ENCODE measurements at places on chromosomes 3 and 15.

- DNase-seq = no peak
Observed at GRCh38 chr3:9666704-9667445, 17.6 kb downstream of the MTMR14 start.

GRCh38 chr3:89372456-89372855 lies 265.0 kb downstream of the EPHA3 start:
- no peak for DNase-seq

GRCh38 chr15:92014281-92015030 lies 160.9 kb downstream of the SLCO3A1 start:
- peak; percentile 22 for DNase-seq

- no peak for DNase-seq
Observed at GRCh38 chr15:39433376-39433775, 147.5 kb upstream of the THBS1 start.

GRCh38 chr3:129576514-129577352 lies 29.7 kb downstream of the PLXND1 start:
- peak; percentile 54 for DNase-seq

DNA sequence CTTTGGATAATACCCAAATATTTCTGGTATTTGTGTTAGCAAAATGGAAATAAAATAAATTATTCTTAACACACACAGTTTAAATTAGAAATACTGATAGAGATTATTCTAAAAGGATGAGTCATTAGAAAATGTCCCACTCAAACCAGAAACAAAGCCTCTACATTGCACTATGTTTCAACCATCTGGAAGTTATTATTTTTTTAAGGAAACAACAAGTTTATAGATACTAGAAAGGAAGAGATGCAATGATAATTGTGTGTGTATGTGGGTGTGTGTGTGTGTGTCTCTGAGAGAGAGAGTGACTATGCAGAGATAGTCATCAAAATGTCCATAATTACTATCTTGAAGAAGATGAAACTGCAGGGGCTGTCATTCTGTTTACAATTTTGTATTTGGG lies 1340.5 kb downstream of the ROBO1 start:
- no peak for DNase-seq

GRCh38 chr15:46713045-46713444 lies 1004.3 kb upstream of the SEMA6D start:
- no peak for DNase-seq

- DNase-seq = no peak
Observed at GRCh38 chr3:118412503-118412902, 622.1 kb downstream of the IGSF11 start.

- no peak for DNase-seq
Observed at GRCh38 chr3:29926378-29926777, 645.5 kb downstream of the RBMS3 start.

- DNase-seq = no peak
Observed at GRCh38 chr3:172550347-172550943, 27.2 kb upstream of the TNFSF10 start.

DNA sequence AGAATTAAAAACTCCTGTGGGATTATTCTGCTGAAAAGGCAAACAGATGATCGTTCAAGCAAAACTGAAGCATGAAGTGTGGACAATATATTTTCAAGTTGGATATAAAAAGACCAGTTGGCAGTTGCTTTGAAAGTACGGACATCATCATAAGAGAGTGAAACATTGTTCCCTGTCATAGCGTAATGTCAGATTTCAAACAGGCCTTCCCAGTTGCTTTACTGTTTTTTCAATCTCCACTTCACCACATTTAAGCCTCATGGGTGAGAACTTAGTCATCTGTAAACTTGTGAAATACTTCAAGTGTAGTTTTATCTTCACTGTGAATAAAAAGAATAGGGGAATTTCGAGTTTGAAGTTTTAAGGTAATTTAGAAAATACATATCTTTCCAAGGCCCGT lies 435.1 kb upstream of the CNTN3 start:
- DNase-seq = no peak

DNA sequence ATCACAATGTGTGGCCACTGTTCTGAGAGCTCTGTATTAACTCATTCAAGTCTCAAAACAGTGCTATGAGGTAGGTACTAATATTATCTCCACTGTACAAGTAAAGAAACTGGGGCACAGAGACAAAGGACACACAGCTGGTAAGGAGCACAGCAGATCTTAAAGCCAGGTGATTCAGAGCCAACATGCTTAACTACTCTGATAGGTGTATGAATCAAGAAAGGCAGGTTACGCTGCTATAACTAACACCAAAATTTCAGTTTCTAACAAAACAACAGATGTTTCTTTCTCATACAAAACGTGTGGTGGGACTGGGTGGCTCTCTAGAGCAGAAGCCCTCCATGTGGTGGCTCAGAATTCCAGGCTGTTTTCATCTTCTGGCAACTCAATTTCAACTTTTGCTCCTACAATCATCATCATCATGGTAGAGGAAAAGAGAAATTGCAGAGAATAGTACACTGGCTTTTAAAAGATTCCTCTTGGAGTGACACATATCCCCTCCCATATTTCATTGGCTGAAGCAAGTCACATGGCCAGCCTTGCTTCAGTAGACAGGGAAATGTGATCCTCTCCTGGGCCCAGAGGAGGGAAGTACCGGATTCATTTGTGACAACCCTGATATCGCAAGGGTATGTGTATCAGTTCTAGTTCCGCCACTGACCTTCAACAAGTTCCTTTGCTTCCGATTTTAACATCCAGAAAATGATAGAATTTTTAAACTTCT lies 126.2 kb upstream of the PTX3 start:
- DNase-seq = no peak

DNA sequence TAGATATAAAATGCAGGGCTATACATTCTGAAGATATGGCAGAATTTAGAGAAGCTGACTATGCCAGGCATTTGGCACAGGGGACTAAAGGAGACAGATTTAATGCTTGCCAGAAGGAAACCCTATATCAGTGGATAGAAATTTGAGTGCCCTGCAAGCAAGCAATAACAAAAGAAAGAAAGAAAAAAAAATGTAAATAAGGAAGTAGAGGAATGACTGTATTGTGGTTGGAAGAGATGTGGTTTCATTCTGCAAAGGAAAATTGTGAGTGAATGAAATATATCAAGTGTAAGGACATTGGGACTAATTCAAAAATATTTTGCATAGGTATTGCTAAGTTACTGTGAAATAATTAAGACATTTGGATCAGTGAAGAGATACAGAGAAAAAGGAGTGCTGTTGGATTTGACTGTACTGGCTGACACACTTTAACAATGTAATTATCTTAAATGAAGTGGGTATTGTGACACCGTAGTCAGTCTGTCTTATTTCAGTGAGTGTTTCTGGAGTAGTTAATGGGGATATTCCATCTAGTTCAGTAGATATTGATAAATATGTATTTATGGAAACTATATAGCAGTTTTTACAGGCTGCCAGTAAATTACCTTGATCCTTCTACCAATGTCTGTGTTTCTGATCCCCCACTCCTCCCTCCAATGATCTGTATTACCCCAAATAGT lies 418.2 kb downstream of the CNTN4 start:
- DNase-seq = peak; percentile 5

- peak; percentile 58 for DNase-seq
Observed at GRCh38 chr15:73704869-73705645, 20.9 kb downstream of the CD276 start.

DNA sequence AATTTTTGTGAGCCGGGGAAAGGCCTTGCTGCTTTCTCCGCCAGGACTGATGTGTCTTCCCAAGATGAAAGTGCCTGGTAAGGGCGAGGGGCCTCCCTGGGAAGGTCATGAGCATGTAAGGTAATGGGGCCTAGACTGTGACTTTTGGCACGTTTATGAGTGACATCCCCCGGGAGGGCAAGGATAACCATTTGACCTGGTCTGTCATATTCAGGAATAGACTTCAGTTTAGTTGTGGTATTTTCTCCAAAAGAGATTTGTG lies 631 bp upstream of the CNBP start:
- no peak for DNase-seq

- no peak for DNase-seq
Observed at GRCh38 chr15:70253461-70254156, 155.9 kb upstream of the TLE3 start.

GRCh38 chr3:80331494-80332170 lies 563.8 kb upstream of the ROBO1 start:
- no peak for DNase-seq

GRCh38 chr3:117531078-117531767 lies 821.6 kb downstream of the TUSC7 start:
- DNase-seq = no peak

- no peak for DNase-seq
Observed at GRCh38 chr15:38859574-38859973, 295.0 kb upstream of the RASGRP1 start.

DNA sequence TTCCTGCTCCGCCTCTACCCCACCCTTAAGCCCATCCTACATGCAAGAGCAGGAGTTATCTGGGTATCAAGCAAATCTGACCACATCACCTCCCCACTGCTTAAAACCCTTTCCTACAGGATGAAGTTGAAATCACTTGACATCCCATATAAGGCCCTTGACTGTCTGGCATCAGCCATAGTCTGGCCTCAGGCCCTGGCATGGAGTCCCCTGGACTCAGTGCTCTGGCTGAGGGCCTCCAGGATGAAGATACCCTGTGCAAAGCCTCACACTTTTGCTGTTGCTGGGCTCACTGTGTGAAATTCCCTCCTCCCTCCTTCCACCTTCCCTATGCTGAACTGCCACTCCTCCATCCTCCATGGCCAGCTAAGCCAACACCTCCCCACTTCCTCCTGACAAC lies 65.2 kb upstream of the GLCE start:
- no peak for DNase-seq

DNA sequence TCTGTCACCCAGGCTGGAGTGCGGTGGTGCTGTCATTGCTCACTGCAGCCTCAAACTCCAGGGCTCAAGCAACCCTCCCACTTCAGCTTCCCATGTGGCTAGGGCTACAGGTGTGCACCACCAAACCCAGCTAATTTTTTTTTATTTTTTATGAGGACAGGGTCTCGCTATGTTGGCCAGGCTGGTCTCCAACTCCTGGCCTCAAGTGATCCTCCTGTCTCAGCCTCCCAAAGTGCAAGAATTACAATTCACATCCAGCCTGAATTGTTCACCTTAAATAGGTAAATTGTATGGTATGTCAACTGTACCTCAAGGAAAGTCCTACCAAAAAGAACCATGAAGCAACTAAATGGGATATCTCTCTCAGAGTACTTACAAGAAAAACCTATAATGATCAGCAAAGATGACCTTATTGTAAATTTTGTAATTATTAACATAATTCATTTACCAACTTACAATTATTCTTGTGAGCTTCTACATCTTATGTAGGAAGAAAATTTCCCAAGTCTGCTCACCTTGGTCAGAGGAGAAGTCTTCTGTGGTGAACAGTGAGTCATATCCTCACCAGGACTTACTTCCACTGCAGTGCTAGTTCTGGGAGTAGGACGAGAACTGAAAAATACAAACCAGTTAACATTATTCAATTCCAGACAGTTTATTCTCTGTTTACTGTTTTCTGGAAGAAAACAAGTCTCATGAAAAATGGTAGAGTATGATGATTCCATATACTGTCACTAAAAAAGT lies 54.4 kb downstream of the ULK4 start:
- no peak for DNase-seq

DNA sequence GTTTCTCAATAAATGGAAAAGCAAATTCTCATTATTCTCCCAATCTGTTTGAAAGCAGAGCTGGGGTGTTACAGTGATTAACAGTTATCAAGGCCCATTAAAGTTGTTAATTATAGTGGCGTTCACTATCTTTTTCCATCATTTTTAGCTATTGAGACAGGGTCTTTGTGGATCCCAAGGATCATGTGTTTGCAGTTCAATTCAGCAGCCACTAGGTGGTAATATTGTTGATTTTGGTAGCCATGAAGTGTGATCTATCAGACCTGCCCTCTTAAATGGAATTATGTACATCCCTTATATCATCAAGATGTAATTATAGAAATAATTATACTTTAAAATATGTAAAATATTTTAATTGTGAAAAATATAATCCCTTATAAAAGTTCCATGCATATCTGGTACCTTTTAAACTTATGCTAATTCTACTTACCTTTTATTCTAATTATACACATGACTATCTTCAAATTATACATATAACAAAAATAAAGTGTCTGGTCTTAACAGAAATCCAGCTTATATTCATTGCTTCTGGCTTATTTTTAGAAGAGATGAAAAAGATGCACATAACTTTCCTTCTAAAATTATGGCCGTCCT lies 126.4 kb downstream of the GREM1 start:
- peak; percentile 28 for DNase-seq

DNA sequence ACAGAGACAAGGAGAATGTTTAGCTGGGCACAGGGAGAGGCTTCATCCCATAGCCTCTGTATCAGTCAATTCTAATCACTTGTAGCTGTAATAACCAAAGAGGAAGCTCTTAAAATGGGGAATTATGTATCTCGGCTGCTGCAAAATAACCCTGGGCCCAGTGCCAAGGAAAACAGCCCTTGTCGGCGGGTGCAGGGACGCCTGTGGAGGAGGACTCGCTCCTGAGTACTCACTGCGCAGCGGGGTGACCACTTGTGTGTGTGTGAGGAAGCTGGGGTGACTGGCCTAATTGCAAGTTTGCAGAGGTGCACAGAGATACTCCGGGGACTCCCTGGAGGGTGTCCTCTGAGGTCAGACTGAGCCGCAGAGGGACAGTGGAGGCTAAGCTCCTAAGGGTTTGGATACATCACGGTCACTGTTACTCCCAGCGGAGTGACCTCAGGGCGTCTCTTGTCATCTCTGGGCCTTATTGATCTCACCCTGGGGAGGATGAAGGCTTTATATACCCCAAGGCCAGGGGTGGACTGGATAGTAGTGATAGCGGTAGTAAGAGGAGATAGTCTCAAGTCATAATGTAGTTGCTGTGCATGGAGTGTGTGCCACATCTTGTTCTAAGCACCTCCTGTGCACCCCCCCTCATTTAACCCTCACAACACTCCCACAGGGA lies 37.2 kb downstream of the SLC6A6 start:
- DNase-seq = peak; percentile 60

DNA sequence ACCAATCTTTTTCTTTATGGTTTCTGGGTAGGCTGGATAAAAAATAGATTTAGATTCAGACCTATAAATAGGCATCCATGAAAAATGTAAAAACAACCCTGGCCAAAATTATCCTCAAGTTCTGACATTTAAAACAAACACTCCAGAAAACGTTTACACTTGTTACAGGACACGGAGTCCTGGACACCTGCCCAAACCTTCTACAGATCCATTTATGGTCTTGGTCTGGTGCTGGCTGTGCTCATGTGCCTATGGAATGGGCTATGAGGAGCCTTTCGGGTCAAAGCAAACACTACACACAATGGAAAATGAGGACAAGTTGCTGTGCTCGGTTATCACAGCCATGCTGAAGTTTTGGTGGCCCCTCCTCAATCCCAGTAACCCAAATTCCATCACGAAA lies 108.1 kb downstream of the PDZRN3 start:
- DNase-seq = no peak

GRCh38 chr3:32002561-32003368 lies 21.2 kb downstream of the ZNF860 start:
- DNase-seq = no peak

GRCh38 chr3:122985539-122985938 lies 42.0 kb downstream of the SEMA5B start:
- no peak for DNase-seq

DNA sequence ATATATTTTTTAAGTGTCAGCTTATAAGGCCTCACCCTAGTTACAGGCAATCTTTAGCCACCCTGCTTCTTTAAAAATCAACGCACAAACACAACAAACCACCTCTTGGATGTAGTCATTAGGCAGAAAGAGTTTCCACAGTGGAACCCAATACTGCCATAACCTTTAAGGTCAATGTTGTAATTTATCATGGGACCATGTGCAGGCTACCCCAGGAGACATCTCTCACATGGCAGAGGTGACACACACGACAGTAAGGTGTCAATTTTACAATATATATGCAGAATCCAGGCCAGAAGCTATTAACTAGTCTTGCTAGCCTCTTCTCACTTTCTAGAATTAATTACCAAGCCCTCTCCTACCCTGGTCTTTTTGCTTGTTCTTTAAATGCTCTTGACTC lies 336.5 kb downstream of the MAGI1 start:
- no peak for DNase-seq
